ENCODE measurements at places on chromosomes 5 and 9. TPM values are rescaled to one million over a fixed set of nuclear protein-coding genes. Genes with fewer than 3 reads are reported as not detected.

BAAT gene
- total RNA-seq, result 0.37 TPM

CCL21 gene
- 67.3 TPM for total RNA-seq

HTR1A gene
- total RNA-seq, result not detected

SLC9A3 gene
- total RNA-seq, result 3.8 TPM

PCDHA9 gene
- 0.49 TPM for total RNA-seq

PIK3R1 gene
- total RNA-seq, result 222 TPM

SPINK7 gene
- total RNA-seq, result not detected

MED7 gene
- 16.1 TPM for total RNA-seq

NTNG2 gene
- 2.2 TPM for total RNA-seq

HAVCR2 gene
- total RNA-seq, result 32.6 TPM

GCNT4 gene
- total RNA-seq, result 1.9 TPM

LECT2 gene
- total RNA-seq, result not detected

UQCRQ gene
- total RNA-seq, result 99.0 TPM

All from lung (tissue), 17 donors.